ENCODE measurements at places on chromosomes 4 and X. TPM values are rescaled to one million over a fixed set of nuclear protein-coding genes. Genes with fewer than 3 reads are reported as not detected.

The SUPT20HL1 gene
- total RNA-seq = not detected

The CT45A10 gene
- total RNA-seq = not detected

The COX18 gene
- total RNA-seq = 29.8 TPM

The RBMXL3 gene
- total RNA-seq = not detected

The RAB40A gene
- not detected for total RNA-seq

The P2RY4 gene
- not detected for total RNA-seq

The GABRA4 gene
- total RNA-seq = not detected

The HTR2C gene
- not detected for total RNA-seq

The NLRP2B gene
- not detected for total RNA-seq

The EIF2S3 gene
- 208 TPM for total RNA-seq

DNA sequence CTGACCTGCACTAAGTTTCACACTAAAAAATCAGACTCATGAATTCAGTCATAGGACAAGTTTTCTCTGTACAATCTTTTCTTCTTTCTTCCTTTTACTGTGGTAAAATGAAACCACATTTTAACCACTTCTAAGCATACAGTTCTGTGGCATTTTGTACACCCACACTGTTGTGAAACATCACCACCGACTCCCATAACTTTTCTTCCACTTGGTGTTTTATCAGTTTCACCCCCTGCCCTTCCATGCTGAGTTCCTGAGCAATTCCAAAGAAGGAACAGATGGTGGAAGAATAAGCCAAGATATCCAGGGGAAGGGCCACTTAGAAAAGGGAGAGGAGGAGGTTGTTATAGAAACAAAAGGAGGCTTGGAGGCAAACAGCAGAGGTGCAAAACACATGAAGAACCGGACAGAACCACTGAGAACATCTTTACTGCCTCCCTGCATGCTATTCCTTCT is 22.6 kb downstream of the SLC25A4 start:
- peak; percentile 50 for DNase-seq

DNA sequence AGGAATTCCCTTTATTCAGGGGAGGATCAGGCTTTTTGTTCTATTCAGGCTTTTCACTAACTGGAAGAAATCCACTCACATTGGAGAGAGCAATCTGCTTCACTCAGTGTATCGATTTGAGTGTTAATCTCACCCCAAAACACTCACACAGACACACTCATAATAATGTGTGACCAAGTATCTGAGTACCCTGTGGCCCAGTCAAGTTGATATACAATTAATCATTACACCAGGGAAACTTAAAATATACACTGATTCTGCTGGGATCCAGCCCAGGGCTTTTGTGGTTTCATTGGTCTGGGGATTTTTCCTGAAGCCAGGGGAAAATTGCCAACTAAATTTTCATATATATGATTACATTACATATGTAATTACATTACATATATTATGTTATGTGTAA is 44.0 kb upstream of the GATB start:
- DNase-seq = no peak

- DNase-seq = no peak
These were observed at the start of gene GCNA for GRCh38 chrX:71578253-71579135. Gene GCNA, plus strand, starts transcription at chrX:71578437. Its CDS starts 2,385 bp downstream, at chrX:71580822.

DNA sequence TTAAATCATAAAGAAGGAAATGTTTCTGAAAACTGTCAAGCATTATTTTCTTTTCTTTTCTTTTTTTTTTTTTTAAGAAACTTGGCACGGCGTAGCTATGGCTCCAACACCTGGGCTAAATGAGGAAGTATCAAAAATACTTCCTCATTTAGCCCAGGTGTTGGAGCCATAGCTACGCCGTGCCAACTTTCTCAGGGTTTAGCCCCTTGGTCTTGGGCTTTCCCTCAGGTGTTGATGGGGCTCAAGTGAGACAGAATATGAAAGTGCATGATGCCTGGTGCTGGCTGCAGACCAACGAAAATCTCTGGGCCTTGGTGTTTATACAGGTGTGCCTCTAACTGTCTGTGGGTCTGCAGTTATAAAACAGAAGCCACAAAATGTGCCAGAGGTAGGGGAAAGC is 132.7 kb downstream of the ARHGAP24 start:
- DNase-seq = no peak

DNA sequence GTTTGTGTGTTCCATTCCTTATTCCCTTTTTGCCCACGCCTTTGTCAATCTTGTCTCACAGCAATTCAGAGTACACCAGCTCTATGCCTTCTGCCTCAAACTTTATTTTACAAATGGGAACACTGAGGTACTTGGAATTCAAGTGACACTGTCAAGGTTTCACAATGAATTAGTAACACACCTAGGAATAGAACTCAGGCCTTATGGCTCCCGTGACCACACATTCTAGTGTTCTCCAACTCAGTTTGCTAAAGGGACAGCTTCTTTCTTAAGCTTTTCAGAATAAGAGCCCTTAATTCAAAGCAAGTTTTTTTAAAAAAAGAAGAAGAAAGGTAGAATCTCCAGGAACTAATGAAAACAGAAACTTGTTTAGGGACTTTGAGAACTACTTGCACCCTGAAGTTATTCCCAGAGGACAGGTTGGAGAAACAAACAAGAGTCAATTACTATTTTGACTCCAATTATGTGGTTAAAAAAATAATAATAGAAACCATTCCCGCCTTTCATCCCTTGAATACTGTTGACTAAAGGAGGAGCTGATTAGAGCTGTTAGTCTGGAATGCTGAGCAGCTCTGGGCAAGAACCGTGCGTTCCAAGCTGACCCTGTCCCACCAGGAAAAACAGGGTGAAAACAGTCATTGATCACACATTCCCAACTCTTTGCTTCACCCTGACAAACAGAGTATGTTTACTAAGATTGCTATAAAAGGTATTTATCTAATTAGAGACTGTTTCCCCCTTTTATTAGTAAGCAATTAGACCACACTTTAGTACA is 408.8 kb upstream of the CNKSR2 start:
- no peak for DNase-seq

DNA sequence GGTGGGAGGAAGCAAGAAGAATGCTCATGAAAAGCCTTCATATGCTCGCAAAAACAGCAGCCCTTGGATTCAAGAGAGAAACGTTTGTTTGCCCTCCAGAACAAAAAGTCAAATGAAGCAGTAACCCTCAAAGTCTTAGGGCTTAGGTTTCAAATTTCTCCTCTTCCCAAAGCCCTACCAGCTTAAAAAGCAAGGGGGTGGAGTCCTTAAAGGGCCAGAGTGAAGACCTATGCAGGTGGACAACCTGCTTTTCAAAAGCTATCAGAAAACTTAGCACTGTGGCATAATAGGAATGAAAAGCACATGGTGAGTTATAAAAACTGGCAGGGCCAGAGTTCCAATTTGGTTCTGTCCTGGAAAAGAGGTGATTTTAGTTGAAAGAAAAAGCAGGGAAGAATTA is 253.3 kb downstream of the NAP1L3 start:
- no peak for DNase-seq

DNA sequence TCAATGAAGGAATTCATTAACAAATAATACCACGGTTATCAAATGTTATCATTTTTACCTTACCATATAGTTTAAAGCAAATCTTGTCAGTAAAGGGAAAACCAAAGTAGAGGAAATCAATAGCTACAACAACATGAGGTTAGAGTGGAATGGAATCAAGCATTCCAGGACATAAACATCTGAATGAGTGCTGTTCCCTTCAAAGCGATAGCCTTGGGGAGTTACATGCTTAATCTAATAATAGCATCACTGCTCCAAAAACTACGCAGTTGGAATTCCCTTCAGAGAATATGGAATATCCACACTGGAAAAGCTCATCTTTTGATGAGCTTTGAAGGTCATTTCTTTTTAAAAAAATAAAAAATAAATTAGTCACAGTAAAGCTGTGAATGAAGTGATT is 31.2 kb downstream of the PDE5A start:
- no peak for DNase-seq

- DNase-seq = no peak
These were observed 139.6 kb upstream of the PTCHD1 start for GRCh38 chrX:23194885-23195554.

GRCh38 chrX:39709364-39709763 is 388.4 kb downstream of the BCOR start:
- DNase-seq = no peak

- no peak for DNase-seq
These were observed 75.6 kb upstream of the SRD5A3 start for GRCh38 chr4:55270481-55270880.

GRCh38 chrX:29662759-29663503 is 552.4 kb upstream of the MAGEB2 start:
- DNase-seq = peak; percentile 89

DNA sequence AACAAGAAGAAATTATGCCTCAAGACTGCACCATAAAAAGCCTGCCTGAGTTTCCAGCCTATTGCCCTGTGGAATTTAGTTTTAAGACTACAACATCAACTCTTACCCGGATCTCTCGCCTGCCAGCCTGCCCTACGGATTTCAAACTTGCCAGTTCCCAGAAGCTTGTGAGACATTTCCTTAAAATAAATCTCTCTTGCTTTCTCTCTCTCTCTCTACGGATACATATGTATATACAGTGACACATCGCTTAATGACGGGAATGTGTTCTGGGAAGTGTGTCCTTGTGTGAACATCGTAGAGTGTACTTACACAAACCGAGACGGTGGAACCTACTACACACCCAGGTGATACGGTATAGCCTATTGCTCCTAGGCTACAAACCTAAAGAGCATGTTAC is 79.5 kb downstream of the CLNK start:
- no peak for DNase-seq

DNA sequence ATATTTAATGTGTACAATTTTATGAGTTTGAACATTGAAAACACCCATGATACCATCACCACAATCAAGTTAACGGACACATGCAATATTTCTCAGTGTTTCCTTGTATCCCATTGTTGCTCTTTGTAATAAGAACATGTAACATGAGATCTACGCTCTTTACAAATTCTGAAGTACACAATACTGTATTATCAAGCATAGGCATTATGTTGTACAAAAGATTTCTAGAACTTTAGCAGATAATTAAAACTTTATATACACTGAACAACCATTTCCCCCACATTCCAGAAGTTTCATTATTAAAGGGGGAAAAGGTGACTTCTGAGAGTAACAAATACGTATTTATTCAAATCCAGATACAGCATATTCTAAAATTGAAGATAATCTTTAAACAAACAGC is 114.5 kb downstream of the SLC10A7 start:
- no peak for DNase-seq

- DNase-seq = peak; percentile 80
These were observed 51.2 kb upstream of the CHRNA9 start for GRCh38 chr4:40283968-40284367.
